ENCODE measurements at places on chromosomes 4 and X. TPM values are rescaled to one million over a fixed set of nuclear protein-coding genes. Genes with fewer than 3 reads are reported as not detected.

Gene CNGA1
- not detected for total RNA-seq

Gene PAQR3
- total RNA-seq: 51.8 TPM

Gene PPP1R2C
- not detected for total RNA-seq

Gene PAGE1
- total RNA-seq: not detected

Gene MAGEA3
- not detected for total RNA-seq

Gene MAGEC3
- 0.47 TPM for total RNA-seq

Gene INTU
- total RNA-seq: 36.3 TPM

Gene OTC
- 0.31 TPM for total RNA-seq

Gene RBM46
- 0.31 TPM for total RNA-seq

Measured in occipital lobe (tissue), 3 donors.